ENCODE measurements at places on chromosomes 6 and 20.

GRCh38 chr20:60132827-60133670 lies 174.8 kb downstream of the CDH26 start:
- no peak for DNase-seq

DNA sequence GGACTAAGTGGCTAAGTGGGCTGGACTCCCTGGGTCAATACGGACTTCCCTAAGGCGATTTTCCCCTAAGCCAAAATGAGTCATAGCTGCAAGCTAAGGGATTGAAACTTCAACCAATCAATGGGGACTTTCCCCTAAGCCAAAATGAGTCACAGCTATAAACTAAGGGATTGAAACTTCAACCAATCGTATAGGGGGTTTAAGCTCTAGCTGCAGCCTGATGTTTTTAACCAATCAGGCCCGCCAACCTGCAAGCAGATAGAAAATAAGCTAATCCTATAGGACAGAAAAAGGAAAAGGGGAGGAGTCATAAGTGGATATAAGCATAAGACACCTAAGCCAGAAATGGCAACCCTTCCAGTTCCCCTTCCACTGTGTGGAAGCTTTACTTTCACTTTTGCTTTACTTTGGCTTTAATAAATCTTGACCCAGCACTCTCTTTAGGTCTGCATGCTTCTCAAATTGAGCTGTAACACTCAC lies 655.0 kb upstream of the HS3ST5 start:
- no peak for DNase-seq

DNA sequence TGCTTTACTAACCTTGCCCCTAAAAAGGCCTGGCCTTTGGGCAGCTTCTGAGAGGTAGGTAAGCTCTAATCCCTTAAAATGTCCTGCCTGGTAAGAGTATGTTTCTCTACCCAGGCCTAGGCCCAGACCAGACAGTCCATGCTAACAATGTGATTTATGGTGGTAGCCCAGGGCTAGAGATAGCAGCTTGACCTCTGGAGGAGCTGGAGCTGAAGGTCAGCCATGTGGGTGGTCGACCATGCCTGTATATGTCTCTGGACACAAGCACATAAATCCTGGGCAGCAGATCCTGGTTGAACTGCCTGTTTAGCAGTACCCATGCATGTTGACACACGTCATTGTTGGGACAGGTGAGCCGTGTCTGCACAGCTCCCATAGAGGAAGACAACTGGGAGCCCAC lies 62.1 kb upstream of the PHACTR1 start:
- DNase-seq = no peak

DNA sequence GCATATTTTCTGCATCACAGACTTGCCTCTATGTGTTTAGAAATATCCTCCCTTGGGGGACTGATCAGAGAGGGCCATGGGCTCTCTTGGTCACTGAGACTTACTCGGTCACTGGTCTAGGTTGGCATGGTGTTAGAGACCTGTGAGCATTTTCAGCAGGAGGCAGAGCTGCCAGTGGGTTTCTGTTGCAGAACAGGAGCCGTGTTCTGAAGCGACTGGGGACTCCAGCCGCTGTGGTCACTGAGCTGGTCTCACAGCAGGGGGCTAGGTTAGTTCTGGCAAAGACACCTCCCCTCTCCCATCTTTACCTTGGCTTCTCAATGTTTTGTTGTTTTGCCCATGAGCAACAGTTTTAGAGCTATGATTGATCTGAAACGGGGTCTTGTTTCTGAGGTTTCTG lies 8.7 kb downstream of the TMEM181 start:
- DNase-seq = no peak

DNA sequence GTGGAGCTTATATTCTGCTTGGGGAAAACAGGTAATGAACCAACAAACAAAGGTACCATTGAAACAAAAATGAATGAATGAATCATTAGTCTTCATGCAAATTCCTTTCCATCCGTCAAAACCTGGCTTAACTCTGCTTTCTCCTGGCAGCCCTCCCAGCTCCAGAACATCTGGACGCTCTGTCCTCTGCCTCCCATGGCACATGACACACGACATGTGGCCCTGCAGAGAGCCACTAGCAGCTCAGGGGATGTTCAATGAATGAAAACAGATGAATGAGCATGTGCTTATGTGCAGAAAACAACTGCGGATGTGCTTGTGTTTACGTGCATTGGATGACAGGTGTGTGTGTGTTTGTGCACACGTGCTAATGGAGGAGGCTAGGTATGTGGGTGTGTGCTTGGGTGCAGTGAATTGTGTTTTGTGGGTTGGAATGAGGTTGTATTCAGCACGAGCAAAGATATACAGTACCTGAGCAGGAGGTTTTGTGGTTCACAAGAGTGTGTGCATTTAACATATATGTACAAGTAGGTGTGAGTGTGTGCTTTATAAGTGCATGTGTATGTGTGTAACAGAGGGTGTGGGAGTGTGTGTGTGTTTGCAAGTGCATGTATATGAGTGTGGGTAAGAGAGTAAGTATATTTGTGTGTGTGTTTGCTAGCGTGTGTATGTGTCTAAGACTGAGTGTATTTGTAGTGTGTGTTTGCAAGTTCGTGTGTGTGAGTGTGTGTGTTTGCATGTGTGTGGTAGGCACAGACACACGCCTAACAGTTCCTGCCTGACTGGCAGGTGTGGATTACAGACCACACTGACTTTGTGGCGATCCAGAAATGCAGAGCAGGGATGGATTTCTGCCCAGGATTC lies 374.1 kb upstream of the SULF2 start:
- DNase-seq = no peak

DNA sequence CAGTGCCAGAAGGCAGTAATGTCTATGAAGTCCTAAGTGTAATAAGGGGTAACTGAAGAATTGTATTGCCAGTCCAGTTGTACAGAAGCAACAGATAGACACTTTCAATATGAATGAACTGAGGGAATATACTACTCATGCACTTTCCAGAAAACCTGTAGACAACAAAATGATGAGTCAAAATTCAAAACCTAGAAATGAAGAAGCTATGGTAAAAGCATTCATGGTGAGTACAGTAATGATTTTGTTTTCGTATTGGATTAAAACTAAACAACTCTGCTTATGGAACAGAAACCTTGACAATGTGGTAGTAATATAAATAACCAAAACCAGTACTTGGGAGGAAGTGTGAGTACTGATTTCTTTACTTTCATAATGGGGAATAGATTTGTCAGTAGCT lies 35.0 kb downstream of the ARMC2 start:
- no peak for DNase-seq

- DNase-seq = no peak
Measured at GRCh38 chr6:72287801-72288200, 334.1 kb upstream of the KCNQ5 start.

DNA sequence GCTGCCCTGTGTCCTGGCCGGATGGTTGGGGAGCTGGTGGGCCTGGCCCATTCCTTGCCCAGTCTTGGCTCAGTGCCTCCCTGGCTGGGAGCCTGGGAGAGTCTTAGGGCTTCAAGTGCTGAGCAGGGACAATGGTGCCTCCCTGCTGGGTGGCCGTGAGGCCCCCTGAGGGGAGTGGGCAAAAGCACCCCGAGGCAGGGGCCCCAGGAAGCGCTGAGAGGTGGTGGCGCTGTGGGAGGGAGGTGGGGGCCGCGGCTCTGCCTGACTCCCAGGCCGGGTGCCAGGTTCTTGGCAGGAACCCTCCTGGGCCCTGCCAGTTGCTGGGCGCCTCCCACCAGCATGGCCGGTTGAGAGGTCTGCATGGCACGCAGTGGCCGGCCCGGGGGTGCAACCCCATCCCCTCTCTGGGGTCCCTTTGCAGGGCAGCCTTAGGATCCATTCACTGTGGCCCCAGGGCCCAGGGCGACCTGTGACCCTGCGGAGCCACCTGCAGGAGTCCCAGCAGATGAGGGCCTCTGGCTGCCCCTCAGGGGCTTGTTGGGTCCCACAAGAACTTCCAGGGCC lies 9.2 kb upstream of the RPS21 start:
- DNase-seq = no peak

GRCh38 chr6:95248499-95248898 lies 328.8 kb upstream of the MANEA start:
- DNase-seq = no peak

DNA sequence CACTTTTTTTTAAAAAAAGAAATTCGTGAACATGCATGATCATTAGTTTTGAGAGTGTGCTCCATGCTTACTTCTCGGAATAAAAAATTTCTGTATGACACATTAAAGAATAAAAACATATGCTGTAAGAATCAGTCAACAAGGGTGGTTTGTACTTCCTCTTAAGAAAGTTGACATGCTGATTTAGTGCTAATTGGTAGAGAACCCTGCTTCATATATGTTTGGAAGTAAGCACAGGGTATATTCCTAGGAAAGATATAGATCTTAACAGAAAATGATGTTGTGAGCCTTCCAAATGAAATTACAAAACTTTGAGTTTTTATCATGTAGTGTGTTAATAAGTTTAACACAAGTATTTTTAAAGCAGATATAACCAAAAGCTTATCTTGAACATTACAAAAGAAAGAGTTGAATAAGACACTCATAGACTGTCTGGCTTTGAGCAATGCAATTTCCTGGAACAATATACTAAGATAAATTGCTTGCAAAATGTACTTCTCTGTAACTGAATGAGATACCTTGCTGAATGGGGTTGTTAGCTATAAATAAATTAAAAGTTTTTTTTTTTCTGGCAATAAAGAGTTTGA lies 13.8 kb upstream of the VIP start:
- no peak for DNase-seq

All from stromal cell of bone marrow (primary cell).